ENCODE measurements at places on chromosomes 16 and 17. TPM values are rescaled to one million over a fixed set of nuclear protein-coding genes. Genes with fewer than 3 reads are reported as not detected.

Gene CBFA2T3
- total RNA-seq, result not detected

Gene DGKE
- total RNA-seq, result 5.4 TPM

Gene KCTD19
- total RNA-seq, result not detected

Gene METTL26
- total RNA-seq, result 194 TPM

Gene OR1F1
- total RNA-seq, result not detected

Gene TPSD1
- not detected for total RNA-seq

Measured in HT1080 (cell line).